ENCODE measurements at places on chromosomes 7 and 10.

DNA sequence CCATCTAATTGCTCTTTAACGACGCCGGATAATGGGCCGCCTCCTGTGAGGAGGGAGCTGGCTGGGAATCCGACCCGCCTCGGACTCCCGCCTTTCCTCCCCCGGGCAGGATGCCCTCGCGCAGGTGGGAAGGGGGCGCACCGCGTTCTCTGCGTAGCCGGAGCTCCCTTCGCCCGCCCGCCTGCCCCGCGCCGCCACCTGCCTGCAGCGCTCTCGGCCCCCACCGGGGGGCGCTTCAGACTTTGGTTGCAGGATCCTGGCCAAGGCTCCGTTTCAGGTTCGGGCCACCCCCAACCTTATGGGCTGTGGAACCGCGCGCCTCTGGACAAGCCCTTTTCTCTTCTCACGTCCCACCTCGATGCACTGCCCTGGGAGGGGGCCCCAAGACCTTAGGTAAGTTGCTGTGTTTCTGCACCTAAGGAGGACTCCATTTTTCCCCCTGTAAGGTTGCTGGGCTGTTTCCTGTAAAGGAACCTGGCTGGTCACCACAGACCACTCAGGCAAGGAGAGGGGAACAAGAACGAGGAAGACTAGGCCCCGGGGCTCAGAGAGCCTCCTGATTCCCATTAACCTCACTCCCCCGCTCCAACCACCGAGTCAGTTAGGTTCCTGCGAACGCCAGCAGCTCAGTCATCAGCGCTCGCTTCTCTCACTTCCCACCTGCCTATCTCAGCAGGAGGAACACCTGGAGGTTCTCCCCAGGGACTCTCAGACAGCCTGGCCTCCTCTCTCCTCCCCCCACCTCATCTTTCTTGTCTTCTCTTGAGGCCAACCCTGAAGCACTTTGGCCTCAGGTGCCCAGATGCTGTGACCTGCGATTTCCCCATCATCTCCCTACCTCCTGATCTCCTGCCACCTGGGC is 11.3 kb upstream of the KAZALD1 start:
- DNase-seq, result peak; percentile 97

DNA sequence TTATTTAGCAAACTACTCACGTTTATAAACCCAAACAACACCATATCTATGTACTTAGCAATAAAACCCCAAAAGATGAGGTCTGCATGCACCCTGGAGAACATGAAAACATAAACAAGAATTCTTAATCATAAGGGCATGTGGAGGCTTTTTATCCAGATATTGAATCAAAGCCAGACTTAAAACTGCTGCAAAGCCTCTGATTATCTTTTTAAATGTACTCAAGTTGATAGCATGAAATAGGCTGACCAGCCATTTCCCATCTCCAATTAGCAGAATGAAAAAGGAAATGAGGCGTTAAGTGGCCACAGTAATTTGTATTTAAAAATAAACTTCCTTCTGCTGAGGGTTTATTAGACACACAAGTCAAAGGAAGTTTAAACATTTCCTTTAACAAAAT is 48.3 kb downstream of the ITIH5 start:
- no peak for DNase-seq

DNA sequence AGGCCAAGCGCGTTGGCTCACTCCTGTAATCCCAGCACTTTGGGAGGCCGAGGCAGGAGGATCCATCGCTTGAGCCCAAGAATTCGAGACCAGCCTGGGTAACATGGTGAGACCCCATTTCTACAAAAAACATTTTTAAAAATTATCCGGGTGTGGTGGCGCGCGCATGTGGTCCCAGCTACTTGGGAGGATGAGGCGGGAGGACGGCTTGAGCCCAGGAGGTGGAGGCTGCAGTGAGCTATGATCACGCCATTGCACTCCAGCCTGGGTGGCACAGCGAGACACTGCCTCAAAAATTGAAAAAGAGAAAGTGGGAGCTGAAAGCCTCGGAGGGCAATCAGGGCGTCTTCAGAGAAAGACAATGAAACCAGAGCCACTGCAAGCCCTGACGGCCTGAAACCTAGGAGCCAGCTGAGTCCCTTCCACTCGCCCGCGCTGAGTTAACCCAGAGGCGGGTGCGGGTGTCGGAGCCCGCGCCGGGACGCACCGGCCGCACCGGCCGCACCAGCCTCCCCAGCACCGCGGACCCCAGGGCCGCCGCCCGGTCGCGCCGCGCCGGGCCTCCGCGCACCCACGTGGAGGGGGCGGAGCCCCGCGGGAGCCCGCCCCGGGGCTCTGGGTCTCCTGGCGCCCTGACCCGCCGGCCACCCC is 22.4 kb downstream of the ZFAND2A start:
- DNase-seq, result no peak

- DNase-seq, result no peak
Measured at GRCh38 chr7:50937727-50938126, 155.0 kb upstream of the GRB10 start.

DNA sequence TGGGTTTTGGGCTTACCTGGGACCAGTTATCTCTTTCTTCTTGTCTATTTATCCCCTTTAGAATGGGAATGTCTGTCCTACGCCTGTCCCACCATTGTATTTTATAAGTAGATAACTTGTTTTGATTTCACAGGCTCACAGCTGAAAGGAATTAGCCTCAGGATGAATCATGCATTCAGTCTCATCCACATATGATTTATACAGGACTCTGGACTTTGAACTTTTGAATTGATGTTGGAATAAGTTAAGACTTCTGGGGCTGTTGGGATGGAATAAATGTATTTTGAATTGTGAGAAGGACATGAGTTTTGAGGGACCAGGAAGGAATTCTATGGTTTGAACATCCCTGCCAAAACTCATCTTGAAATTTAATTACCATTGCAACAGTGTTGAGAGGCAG is 112.6 kb downstream of the AMPH start:
- DNase-seq, result no peak

GRCh38 chr7:23299770-23300300 is 696 bp downstream of the MALSU1 start:
- DNase-seq, result no peak

- DNase-seq, result no peak
Measured at GRCh38 chr7:49878627-49879026, 105.2 kb downstream of the VWC2 start.

DNA sequence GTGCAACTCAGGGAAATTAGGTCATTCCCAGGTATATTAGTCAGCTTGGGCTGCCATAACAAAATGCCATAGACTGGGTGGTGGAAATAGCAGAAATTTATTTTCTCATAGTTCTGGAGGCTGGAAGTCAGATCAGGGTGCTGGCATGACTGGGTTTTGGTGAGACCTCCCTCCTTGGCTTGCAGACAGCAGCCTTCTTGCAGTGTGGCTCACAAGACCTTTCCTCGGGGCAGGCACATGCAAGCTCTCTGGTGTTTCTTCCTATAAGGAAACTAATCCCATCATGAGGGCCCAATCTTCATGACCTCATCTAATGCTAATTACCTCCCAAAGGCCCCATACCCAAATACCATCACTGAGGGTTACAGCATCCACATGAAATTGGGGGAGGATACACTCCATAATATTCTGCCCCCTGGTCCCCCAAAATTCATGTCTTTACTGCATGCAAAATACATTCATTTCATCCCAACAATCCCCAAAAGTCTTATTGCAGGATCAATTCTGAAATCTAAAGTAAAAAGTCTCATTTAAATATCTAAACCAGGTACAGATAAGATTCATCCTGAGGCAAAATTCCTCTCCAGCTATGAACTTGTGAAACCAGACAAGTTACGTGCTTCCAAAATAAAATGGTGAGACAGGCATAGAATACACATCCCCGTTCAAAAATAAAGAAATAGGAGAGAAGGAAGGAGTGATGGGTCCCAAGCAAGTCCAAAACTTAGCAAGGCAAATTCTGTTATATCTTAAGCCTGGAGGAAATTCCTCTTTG is 17.4 kb upstream of the CBLL1 start:
- no peak for DNase-seq

- DNase-seq, result no peak
Measured at GRCh38 chr10:103467406-103467805, 8.7 kb upstream of the CALHM1 start.

DNA sequence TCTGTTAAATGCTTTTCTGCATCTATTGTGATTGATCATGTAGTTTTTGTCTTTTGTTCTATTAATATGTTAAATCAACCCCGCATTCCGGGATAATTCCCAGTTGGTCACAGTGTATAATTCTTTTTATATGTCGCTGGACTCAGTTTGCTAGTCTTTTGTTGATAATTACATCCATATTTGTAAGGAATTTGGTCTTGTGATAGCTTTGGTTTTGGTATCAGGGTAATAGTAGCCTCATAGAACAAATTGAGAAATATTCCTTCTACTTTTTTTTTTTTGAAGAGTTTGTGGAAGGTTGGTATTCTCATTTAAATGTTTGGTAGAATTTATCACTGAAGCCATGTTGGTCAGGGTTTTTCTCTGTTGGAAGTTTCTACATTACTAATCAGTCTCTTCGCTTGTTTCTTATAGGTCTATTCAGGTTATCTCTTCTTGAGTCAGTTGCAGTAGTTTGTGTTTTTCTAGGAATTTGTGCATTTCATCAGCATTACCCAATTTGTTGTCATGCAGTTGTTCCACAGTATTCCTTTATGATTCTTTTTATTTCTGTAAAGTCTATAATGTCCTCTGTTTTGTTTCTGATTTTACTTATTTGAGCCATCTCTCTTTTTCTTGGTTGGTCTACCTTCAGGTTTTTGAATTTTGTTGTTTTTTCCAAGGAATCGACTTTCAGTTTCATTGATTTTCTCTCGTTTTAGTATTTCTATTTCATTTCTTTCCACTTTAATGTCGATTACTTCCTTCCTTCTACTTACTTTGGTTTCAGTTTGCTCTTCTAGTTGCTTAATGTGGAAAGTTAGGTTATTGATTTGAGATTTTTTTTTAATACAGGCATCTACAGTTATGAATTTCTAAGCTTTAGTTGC is 64.6 kb upstream of the GJD4 start:
- no peak for DNase-seq

GRCh38 chr7:141001122-141001521 is 13.6 kb downstream of the MRPS33 start:
- DNase-seq, result no peak

DNA sequence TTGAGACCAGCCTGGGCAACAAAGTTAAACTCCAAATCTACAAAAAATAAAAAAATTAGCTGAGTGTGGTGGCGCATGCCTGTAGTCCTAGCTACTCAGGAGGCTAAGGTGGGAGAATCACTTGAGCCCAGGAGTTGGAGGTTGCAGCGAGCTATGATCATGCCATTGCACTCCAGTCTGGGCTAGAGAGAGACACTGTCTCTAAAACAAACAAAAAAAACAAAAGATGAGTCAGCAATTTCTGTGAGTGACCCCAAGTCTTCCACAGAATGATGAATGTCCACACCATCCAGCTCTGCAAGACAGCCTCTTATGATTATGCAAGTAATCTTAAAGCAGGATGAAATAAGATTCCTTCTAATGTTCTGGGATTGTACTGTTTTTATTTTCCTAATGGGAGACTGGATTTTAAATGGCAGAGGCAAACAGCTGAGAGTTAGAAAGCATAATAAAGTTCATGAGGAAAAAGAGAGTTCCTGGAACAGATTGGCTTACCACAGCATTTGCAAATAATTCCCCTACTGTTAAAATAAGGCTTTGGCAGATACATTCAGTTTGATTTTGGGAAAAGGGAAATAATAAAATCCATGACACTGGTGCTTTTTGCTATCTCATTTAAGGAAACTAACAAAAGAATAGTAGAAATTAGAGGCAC is 18.9 kb upstream of the PRKAR2B start:
- DNase-seq, result no peak

- no peak for DNase-seq
Measured at GRCh38 chr10:88392222-88392621, 190.9 kb downstream of the RNLS start.

DNA sequence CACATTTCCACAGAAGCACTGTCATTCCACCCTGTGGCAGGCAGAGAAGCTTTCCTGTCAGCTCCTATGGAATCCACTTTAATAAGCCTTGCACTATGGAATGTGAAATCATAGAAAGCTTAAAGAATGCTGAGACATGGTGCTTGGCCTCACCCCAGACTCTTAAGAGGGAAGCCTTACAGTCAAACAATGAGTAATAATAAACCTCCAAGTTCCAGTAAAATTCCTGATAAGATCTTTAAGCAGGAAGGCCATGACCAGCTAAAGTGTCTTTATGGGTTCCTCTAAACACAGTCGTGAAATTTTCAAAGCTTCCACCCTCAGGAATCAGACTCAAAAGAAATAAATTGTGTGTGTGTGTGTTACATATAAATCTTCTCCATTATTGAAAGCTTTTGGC is 11.9 kb upstream of the TEX36 start:
- no peak for DNase-seq

- DNase-seq, result no peak
Measured at GRCh38 chr7:21996641-21997040, 50.9 kb upstream of the CDCA7L start.

DNA sequence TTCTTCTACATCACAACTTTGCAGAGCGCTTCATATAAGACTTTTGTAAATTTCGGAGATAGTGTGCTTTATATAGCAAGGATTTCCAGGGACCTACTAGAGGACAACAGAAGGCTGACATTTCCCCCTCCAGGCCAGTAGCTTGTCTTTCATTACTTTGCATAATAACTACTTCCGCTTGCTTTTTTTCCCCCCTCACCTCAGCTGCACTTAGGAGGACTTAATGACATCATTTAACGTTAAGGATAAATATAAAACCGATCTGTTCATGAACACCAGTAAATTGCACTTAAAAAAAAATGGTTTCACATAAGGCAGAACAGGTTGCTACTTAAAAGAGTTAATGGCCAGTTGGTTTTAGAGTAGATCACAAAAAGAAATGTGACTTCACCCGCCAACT is 172.3 kb downstream of the AUTS2 start:
- DNase-seq, result no peak

DNA sequence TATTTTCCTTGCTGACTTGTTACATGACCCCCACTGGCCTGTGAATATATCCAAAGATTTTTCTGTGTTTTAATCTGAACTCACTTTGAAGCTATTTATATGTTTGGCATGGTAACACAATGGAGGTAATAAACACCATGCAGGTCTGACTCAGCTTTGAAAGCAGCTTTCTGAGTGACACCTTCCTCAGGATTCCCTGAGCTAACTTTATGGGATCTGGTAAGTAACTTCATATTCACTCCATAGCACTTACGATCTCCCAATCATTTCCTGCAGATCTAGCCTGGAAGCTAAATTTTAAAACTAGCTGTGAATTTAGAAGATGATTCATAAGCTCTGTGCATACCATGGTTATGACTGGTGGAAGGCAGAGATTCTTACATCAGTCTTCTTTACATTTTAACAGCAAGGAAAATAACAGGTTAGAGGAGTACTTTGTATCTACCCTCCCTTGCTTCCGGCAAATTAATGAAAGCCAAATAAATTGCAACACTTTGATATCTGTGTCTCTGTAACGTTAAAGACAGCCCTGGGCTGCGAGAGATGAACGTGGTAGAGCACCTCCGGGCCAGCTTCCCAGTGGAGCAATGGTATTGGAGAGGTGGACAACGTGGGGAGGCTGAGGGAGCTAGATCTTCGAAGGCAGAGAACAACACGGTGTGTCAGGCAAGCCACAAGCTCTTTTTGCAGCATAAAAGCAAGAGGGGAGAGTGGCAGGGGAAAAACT is 170.2 kb upstream of the KLF14 start:
- no peak for DNase-seq

- no peak for DNase-seq
Measured at GRCh38 chr10:8396675-8397074, 342.2 kb downstream of the GATA3 start.

Measured in endodermal cell (in vitro differentiated cells).